H54 (cell line): ENCODE measurements at places on chromosomes 13 and 19.
A peak's percentile ranks its signal among the peaks of the same experiment; 100 is the strongest.

GRCh38 chr19:16605553-16605994 lies 22.4 kb downstream of the MED26 start:
- DNase-seq, result no peak

DNA sequence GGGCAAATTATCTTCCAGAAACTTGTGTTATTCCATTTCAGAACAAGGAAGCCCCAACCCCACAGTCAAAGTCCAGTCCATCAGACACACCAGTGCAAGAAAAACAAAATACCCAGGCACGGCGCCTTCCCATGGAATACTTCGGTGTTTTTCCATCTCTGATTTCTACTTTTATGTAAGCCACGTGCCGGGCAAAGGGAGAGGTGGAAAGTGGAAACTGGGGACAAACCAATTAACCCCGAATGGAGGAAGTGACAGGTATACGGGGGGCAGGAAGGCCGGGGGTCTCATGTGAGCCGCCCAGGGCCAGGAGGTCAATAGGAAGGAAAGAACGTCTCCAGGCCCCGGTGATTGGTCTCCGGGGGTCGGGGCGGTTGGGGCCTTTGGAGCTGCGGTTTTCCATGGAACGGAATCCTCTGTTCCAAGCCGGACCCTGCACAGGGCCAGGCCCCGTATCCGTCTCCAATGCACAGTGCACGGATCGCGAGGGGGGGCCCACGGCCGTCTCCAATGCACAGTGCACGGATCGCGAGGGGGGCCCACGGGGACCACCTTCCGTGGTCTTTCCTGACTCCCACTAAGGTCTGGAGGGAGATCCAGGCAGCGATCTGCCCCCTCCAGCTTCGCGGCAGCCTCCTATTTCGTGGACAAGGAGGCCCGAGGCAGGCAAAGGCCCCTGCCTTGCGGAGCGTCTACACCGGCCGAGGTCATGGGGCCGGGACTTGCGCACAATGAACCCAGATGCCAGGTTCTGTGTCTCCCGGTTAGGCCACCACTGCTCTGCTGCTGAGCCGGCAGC lies 79.7 kb downstream of the GADD45B start:
- no peak for DNase-seq

DNA sequence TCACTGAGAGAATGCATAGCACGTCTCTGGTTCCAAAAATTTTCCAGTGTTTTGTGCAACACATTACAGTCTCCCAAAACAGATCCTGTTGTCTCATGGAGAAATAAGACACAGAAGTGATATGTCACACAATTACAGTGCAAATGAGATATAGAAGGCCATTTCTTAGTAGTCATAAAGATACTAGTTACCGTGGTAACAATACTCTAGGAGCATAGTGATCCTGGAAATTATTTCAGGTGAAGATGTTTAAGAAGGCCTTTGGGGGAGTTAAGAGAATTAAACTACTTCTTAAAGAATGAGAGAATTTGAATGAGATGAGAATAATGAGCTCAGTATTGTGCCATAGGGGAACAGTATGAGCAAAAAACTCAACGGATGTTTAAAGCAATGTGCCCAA lies 628.0 kb upstream of the MIR17HG start:
- DNase-seq, result no peak

- DNase-seq, result no peak
These were observed 687.8 kb downstream of the EFNB2 start for GRCh38 chr13:105847527-105848291.

- no peak for DNase-seq
These were observed 17.6 kb downstream of the ELL start for GRCh38 chr19:18503971-18504885.

DNA sequence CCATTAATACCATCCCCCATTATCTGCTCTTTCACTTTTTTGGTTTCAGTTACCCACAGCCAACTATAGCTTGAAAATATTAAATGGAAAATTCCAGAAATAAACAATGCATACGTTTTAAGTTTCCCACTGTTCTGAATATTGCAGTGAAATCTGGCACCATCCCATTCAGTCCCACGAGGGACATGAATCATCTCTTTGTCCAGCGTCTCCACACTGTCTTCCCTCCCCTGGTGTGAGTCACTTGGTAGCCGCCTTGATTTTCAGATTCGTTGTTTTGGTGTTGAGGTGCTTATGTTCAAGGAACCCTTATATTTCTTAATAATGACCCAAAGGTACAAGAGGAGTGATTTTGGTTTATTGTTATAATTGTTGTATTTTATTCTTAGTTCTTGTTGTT lies 246.1 kb downstream of the DCT start:
- DNase-seq, result peak; percentile 42

GRCh38 chr13:93903909-93904308 lies 575.6 kb downstream of the DCT start:
- DNase-seq, result no peak

- no peak for DNase-seq
These were observed 800 bp downstream of the ELL start for GRCh38 chr19:18520848-18521691.

GRCh38 chr13:65468628-65469027 lies 1761.5 kb downstream of the PCDH9 start:
- no peak for DNase-seq

- no peak for DNase-seq
These were observed 63.8 kb downstream of the VWA8 start for GRCh38 chr13:41897126-41897525.

DNA sequence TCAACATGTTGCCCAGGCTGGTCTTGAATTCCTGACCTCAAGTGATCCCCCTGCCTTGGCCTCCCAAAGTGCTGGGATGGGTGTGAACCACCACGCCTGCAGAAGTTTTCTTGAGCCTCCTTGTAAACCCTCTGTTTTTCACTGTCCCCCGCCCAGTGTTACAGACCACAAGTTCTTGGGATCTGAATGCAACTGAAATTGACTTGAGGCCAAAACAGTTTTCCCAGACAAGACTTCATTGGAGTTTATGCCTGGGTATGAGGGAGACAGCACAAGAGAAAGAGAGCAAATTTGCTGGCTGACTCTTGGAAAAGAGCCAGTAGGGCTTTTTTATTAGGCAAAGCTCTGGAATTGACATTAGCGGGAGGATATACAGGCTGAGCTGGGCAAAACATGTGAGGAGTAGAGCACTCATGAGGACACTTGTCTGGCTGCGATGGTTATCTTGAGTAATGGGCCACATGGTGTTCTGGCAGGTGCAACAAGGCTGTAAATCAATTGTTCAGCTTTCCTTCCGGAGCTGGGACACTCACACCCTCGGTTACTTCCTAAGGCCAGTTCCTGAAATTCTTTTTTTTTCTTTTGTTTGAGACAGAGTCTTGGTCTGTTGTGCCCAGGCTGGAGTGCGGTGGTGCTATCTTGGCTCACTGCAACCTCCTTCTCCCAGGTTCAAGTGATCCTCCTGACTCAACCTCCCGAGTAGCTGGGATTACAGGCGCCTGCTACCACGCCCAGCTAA lies 12.7 kb upstream of the HNRNPL start:
- no peak for DNase-seq

DNA sequence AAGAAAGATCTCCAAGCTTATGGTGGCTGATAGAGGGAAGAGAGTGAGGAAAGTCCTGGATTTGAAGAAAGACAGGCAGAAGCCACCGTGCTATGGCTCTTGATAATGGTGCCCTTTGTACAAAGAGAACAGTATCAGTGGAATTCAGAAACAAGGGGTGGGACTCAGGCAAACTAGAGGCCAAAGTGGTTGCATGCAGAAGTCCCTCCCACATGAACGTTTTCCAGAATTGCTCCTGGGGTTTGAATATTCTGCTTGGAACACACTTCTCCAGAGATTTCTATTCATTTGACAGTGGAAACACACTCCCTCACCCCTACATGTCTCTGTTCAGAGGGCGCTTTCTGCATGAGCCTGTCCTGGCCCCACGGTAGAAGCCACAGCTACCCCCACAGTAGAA lies 10.1 kb upstream of the MBNL2 start:
- DNase-seq, result no peak

GRCh38 chr13:37288057-37288720 lies 182.7 kb upstream of the CSNK1A1L start:
- no peak for DNase-seq

DNA sequence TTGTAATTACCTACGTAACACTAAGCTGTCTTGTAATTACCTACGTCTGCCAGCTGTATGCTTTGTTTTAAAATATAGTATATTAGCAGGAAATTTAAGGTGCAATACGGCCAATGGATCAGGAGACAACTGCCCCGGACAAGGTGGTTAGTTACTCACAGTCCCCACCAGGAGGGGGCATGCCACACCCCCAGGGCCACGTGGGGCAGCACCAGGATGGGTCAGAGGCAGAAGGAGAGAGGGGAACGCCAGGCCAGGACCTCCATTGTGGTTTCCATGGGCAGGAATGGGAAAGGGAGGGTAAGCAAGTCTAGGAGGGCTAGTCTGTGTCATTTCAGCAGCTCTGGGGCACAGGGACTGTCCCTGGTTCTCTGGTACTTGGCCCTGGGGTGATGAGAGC lies 140.1 kb downstream of the URI1 start:
- no peak for DNase-seq

GRCh38 chr13:105991622-105992277 lies 543.7 kb downstream of the EFNB2 start:
- DNase-seq, result no peak

DNA sequence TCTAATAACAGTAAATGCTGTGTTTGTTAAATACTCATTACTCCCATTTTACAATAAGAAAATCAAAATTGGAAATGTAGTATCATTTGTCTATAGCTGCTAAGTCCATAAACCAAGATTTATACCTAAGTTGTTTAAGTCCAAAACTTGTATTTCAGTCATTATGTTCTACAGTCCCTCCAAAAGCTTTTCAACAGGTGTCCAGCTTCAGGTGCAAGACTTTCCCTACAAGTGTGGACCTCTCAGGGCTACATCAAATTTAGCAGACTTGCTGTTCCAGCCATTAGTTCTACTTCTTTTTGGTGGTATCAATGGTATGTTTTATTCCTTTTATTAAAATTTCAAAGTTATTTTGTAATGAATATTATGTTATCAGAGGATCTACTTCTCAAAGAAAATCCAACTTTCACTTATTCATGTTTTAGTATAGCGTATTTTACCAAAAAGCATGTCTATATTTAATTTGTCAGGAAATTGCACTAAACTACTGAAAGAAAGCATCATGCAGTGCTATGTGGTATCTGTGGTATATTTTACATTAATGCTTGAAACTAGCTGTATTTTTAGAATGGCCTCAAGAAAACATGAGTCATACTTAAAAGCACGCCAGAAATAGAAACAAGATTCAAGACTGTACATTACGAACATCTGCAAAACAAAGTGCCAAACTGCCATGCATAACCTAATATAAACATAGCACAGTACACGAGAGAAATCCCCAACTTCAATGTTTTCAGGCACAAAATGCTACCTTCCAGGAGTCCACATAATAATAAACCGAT lies 44.5 kb downstream of the VWA8 start:
- DNase-seq, result no peak

DNA sequence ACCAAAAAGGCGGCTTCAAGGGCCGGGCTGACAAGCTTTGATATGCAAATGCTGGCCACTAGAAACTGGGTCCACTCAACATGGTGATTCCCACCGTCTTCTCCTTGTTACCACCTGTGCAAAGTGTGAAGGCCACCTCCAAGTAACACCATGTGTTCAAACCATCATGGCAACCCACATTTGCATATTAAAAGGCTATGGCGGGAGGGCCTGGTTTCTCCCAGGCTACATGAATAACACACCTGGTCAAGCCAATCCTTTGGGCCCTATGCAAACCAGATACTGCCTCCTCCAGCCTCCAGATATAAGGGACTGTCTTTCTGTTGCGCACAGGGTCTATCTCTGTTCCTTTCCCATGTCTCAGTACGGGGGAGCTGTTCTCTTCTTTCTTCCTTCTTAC lies 36.6 kb upstream of the ZSCAN5A start:
- DNase-seq, result no peak

DNA sequence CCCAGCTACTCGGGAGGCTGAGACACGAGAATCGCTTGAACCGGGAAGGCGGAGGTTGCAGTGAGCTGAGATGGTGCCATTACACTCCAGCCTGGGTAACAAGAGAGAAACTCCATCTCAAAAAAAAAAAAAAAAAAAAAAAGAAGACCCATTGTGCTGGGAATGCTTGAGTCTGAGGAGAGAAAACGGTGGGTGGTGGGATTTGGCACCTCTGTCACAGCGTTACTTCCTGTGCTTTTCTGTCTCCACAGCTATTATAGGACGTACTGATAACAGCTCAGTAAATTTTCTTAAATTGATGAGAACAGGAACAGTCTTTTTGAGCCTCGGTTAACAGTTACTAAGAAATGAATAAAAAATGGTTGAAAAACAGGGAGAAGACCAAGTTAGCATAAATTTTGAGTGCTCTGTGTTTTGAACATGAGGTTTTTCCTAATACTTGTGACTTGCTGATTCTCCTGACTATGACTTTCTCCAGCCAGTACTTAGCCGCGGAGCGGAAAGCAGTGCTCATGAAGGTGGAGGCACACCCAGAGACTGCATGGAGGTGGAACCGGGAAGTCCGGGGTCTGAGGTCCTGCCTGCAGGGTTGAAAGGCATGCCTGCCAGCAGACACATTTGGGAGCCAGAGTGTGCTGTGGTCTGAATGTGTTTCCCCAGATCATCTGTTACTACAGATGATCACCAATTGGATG lies 55.3 kb upstream of the TEX29 start:
- no peak for DNase-seq

DNA sequence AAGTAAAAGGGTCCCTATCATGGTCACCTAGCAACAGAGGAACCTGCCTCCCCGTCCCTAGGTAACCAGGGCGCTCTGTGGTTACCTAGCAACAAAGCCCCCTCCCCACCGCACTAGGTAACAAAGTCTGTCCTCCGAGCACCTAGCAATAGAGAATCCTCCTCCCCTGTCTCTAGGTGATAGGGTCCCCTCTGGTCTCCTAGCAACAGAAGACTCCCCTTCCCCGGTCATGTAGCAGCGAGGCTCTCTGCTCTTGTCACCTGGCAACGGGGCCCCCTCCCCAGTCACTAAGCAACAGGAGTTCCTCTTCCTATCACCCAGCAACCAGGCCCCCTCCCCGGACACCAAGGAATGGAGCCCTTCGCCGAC lies 307 bp downstream of the JOSD2 start:
- peak; percentile 50 for DNase-seq

GRCh38 chr19:3289971-3290569 lies 65.6 kb downstream of the CELF5 start:
- DNase-seq, result no peak

DNA sequence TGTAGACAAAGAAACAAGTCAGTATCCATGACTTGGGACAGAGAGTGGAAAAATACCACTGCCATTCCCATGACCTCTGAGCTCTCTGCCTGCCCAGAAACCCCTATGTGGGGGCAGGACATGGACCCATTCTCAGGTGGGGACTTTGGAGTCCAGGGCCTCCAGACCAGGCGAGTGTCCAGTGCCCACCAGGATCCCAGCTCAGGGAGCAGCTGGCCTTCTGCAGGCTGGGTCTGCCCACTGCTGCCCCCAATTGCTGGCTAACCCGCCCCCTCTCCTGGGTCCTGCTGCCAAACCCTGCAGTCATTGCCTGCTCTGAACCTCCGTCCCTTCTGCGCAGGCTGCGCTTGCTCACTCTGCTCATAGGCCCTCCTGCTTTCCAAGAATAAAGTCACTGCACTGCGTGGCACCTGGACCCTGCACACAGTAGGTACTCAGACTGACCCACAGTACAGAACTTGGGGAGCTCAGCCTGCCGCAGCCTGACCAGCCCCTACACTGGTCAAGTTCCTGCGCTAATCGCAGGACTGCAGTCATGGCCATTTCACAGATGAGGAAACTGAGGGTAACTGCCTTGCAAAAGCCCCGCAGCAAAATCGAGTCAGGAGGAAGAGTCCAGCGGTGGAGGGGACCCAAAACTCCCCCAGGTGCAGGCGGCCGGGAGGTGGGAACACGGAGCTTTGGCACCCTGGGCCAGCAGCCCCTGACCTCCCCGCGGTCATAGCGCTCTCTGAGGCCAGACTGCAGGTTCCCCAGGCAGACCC lies 774 bp downstream of the SLC7A10 start:
- no peak for DNase-seq

- no peak for DNase-seq
These were observed 146.3 kb downstream of the GGACT start for GRCh38 chr13:100442095-100442832.
